ENCODE measurements at places on chromosomes 6 and 20.

GRCh38 chr6:41682497-41683272, 44.4 kb downstream of the MDFI start:
- DNase-seq, result no peak

DNA sequence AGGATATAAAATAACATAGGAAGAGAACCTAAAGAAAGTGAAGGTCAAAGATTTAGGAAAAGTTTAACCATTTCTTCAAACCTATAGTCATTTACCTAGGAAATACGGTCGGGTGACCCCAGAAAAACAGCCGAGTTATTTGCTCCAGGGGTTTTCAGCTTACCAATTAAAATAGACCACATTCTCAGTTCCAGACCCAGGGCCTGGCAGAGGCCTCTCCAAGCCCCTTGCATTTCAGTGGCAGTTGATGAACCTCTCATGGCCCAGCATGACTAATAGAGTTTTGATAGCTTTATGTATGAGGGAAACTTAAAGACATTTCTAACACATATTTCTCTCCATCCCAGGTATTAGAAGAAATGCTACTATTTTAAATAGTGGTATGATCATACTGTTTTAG, 113.5 kb downstream of the OGFRL1 start:
- DNase-seq, result peak; percentile 67

DNA sequence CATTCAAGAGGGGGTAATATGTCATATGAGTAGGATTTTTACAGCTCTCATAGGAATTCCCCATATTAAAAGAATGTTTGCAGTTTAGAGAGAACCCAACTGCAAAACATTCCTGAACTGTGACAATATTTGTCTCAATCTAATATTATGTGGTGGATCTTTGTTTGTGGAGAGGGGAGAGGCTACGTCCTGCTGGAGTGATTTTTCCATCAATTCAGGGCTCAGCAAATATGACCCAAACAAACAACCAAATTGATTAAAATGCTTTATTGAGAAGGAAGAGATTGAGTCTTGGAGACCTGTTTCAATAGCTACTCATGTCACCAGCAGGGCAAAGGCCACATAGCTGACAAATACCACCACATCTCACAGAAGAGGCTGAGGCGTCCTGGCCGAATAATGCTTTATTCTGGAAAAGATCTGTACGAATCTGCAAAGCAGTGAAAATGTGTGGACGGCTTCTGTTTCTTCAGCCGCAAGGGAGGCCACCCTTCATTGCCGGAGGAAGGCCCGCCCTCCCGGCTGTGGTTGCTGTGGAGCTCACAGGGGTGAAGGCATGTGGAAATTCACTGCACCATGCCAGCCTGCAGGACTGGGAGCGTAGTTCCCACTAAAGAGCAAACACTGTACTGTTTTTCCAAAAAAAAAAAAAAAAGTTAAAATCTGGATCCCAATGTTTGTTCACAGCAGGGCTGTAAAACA, 89.7 kb upstream of the QKI start:
- no peak for DNase-seq

DNA sequence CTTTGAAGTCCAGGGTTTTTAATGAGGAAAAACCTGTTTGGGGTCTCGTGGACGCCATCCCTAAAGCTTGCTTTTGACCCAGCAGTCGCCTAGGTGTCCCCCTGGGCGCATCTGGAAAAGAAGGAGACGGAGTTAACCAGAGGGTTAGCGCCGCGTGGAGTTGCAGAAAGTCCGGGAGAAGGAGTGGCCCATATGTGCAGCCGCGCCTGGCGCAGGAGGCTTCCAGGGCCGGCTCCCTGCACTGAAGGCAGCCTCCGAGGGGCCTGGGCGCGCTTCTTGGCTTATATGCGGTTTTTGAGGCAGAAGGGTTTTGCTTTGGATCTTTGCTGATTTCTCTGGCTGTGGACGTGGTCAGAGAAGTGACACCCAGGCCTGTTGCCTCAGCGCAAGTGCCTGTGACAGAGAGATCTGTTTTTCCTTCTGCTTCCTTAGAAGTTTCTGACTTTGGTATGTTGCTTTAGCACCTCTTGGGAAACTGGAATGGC, 987 bp downstream of the TMEM181 start:
- DNase-seq, result peak; percentile 12

GRCh38 chr6:53701333-53702218, 36.0 kb upstream of the KLHL31 start:
- no peak for DNase-seq

DNA sequence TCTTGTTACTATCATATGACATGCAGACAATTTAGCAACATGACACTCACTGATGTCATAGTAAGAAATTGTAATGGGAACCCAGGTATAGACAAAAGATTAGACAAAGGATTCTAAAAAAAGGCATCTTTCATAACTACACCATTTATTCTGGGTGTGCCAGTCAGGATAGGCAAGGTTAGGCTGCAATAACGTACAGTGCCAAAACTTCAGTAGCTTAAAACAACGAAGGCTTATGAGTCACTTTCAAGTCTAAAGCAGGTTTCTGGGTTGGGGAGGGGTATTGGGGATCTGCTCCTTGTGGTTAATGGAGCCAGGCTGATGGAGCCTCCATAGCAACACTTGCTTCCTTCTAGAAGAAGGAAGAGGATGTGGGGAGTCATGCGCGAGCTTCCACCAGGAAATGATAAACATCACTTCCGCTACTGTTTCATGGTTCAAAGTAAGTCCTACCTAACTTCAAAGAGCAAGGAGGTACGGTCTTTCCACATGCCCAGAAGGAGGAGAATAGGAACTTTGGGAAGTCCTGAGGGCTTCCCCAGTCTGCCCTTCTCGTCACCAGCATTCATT, 2.0 kb upstream of the GTSF1L start:
- no peak for DNase-seq

- DNase-seq, result no peak
Observed at GRCh38 chr6:33324125-33324524, 6.6 kb upstream of the ZBTB22 start.

DNA sequence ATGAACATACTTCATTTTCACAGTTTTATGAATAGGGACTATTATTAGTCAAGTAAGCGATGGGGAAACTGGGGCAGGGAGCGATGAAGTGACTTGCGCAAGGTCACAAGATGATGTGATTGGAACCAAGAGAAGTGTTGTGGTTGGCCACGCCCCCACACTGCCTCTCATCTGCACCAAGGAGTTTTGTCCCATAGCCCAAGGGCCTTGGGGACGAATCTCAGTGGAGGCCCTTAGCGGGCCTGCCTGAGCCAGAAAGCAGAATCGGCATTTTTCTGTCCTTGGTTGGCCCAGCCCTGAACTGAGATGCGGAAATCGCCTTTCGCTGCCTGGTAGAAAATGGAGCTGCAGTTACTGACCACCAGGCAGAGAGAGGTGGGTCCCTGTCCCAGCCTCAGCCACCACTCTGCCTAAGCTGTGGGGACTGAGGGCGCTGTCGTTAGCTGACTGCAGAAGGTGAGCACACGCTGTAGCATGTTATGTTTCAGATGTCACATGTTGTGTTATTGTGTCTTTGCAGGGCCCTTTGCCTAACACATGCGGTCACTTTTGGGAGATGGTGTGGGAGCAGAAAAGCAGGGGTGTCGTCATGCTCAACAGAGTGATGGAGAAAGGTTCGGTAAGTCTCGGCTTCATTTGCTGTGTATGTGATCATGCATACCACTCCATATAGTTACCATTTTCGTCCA, 57.8 kb downstream of the PTPN1 start:
- DNase-seq, result no peak

DNA sequence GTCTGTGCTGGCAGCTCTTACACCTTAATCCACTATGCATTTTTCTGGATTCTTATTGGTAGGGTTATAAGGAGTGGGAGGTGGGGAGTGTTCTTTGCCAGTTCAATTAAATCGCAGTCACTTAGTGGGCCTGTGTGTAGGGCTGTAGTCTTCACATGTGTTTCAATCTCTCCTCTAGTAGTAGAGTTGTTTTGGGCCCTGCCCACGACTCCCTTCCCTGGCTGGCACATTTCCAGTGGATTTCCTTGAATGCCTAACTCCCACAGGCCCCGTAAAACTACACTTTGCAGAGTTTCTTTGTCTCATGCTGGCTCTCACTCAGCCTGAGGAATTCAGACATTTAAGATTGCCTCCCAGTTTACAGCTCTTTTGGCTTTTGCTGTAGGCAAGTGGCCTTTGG, 414.0 kb upstream of the OPRM1 start:
- no peak for DNase-seq

DNA sequence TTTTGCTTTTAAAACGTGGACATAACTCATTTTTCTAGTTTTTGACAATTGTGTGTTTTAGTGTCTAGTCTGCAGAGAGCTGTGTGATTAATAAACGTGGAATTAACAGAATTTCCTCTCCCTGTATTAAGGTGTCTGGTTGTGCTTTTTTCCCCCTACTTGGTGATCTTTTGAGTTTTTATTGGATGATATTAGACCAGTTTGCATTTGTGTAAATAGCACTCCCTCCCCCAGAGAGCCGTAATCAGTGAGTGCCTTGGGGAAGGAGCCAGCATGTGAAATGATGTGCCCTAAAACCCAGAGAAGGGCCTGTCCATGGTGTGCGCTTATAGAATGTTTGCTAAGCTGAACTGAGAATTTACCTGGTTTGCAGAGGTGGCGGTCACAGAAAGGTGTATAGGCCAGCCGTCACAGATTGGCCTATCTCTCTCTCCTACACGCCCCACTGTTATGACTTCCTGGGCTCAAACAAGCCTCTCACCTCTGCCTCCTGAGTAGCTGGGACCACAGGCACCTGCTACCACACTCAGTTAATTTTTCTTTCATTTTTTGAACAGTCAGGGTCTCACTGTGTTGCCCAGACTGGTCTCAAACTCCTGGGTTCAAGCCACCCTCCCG, 42.4 kb downstream of the ALDH5A1 start:
- DNase-seq, result no peak

- DNase-seq, result peak; percentile 73
Observed at GRCh38 chr20:16283307-16283706, 289.9 kb downstream of the KIF16B start.

DNA sequence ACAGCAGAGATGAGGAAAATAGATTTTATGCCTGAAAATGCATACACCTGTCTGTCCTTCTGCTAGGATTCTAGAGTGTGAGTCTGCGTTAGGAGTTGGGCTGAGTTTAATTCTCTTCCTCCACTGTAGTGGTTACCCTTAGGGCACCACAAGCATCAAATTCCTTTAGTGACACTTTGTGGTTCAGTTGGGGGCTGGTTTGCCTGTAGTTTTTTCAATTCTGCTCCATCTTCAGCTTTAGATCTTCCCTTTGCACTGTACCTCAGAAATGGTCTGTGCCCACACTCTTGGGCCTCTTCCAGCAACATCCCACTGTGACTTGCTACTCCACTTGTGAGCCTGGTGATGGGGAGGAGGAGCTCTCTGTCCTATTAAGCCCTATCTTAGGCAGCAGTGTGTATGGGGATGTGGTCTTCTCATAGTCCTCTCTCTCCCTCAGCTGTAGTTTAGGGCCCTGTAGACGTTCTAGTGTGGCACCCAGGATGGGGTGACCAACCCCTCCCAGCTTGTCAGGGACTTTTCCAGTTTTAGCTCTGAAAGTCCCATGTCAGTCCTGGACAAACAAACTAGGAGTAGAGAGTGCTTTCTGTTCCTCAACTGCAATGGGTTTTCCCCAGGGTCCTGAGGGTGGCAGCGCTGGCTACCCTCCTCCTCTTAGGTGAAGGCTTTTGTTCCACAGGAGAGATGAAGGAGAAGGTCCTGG, 19.7 kb upstream of the OGFRL1 start:
- DNase-seq, result no peak

DNA sequence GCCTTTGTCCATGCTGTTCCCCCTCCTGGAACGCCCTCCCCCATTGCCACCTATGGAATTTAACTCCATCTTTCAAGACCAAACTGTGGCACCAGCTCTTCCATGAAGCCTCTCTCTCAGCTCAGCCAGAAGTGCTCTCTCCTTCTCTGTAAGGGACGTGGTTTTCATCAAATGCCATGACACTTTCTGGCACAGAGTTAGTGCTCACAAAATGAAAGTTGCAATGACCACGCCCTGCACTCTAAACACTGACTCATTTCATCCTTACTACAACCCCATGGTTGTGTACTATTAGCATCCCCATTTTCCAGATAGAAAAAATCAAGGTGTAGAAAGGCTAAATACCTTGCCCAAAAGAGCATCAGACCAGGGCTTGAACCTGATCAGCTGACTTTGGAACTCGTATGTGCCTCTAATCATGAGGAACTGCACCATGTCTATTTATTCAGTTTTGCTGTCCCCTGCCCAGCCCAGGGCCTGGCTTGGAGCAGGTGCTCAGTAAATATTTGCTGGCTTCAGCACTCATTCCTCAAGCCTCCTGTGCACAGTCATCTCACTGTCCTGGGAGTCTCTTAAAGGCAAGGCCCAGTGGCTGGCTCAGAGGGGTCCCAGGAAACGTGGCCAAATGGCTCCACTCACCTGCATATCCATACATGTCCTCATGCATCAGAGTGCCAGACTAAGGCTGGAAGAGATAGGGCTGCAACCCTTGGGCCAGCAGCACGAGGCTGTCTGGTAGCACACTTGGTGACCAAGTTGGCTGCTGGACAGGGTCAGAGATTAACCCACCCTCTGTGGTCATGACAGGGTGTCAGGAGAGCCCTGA, 77.9 kb downstream of the MRPL14 start:
- DNase-seq, result no peak

- DNase-seq, result no peak
Observed at GRCh38 chr6:77403424-77403823, 59.9 kb downstream of the HTR1B start.

GRCh38 chr20:55173601-55174000, 698.2 kb downstream of the DOK5 start:
- no peak for DNase-seq

DNA sequence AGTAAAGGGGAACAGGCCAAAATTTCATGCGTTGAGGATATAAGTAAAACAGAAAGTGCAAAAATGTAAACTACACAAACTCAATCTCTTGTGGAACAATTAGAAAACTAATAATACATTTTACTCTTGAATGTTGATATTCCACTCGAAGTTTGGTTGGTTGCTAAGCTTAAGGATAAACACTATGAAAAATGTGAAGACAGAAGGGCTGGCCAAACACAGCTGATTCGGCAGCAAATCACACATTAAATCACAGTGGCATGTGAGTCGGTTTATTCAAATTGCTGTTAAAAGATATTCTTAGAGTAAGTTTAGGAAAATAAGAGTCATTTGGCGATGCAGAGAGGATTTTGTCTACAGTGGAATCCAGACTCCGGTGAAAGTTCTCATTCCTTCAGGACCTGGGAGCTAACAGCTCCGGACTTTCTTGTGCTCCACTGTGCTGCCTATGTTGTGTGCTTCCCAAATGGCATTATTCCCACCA, 1.4 kb upstream of the EPM2A start:
- DNase-seq, result peak; percentile 16

DNA sequence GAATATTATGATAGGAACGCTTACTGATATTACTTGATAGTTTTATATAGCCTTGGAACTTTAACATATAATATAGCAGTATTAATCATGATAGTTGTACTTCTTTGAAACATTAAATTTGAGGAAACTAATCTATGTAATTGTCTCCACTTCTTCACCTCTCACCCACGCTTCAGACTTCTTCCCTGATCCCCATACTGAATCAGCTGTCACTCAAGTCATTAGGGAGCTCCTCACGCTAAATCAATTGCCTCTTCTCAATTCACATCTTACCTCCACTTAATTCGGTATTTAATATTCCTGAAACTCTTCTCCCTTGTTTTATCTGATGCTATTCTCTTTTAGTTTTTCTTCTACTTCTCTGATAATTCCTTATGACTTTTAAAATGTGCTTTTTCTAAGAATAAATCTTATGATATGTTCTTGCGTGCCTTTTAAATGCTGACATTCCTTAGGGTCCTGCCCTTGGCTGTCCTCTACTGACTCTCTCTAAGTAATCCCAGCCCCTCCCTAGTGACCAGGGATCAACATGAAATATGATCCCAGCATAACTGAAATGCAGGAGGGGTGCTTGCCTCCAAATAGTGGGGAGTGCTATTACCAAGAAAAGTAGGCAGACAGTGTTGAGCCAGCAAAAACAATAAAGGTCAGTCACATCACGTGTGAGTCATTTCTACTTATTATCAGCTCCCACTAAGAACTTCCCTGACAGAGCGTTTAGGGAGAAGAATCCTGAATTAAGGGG, 9.9 kb downstream of the ANKRD66 start:
- DNase-seq, result no peak
